ENCODE measurements at places on chromosomes 2 and 18. TPM values are rescaled to one million over a fixed set of nuclear protein-coding genes. Genes with fewer than 3 reads are reported as not detected.
A peak's percentile ranks its signal among the peaks of the same experiment; 100 is the strongest.

GRCh38 chr18:44651478-44651877 is 29.2 kb upstream of the SETBP1 start:
- peak; percentile 30 for DNase-seq

- DNase-seq = no peak
These were observed 244.5 kb upstream of the EPHA4 start for GRCh38 chr2:221816566-221816965.

DNA sequence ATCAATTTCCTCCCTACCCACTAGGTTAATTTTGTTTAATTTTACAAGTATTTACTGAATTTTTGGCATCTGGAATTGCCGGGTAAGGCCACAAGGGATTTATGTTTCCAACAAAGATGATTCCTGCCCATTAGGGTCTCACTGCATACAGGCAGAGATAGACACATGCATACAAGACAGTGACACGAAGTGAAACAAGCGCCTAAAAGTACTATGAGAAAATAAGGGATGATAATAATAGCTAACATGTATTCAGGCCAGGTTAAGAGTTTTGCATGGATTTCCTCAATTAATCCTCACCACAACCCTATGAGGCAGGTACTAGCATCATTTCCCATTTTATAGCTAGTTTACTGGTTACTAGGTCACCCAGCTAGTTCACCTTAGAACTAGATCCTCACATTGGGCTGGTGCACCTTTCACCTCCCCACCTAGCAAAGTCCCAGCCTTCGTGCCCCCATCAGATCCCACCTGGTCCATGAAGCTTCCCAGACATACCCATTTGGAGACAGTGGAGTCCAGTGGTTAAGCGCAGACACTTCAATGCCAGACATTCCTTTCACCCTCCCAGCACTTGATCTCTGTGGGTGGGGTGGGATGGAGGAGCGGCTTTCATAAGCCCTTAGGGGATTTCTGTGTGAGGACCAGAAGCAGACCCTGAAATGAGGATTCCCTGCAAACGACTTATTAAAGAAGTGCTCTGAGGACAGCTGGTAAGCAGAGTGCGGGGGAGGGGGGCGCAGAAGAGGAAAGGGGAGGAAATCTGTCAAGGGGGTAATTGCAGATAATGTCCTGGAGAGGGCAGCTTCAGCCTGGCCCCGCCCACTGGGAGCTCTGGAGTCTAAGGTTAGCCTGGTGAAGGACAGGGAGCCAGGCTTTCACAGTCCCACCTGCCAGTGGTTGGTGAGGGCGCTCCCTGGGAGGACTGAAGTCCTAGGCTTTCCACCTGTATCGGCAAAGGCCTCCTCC is 5.8 kb upstream of the DGUOK start:
- DNase-seq = peak; percentile 26

Gene HS1BP3
- total RNA-seq = 28.0 TPM

GRCh38 chr18:34709750-34710441 is at the start of gene DTNA:
Gene DTNA, plus strand, starts transcription at chr18:34710298. Its CDS starts 45,679 bp downstream, at chr18:34755977.
- DNase-seq = peak; percentile 2

DNA sequence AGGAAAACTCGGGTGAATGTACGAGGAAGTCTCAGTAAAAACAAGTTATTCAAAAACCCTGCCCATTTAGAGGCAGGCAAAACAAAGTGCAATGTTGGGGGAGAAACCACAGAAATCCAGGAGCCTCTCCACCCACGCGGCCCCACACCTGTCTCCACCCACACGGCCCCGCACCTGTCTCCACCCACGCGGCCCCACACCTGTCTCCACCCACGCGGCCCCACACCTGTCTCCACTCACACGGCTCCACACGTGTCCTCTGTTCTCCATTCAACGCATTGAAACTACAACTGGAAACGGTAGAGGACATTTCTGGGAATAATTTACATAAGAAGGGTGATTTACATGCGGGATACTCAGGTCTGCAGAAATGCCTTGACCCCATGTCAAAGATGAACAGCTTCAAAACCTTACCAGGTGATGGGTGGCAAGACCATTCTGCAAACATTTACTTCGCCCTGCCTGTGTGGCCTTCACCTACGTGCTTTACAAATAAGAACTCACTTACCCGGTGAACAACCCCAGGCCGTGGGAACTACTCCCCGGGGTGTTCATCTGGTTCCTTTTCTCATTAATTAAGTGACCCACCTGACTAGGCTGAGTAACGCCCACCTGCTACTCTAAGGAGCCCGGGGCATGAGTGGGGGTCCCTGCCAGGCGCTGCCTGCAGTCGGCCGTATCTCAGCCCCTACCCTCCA is 100.4 kb downstream of the EIPR1 start:
- DNase-seq = no peak

Gene GYPC
- total RNA-seq = 49.1 TPM

GRCh38 chr18:31649978-31650719 is 34.2 kb downstream of the B4GALT6 start:
- DNase-seq = no peak

DNA sequence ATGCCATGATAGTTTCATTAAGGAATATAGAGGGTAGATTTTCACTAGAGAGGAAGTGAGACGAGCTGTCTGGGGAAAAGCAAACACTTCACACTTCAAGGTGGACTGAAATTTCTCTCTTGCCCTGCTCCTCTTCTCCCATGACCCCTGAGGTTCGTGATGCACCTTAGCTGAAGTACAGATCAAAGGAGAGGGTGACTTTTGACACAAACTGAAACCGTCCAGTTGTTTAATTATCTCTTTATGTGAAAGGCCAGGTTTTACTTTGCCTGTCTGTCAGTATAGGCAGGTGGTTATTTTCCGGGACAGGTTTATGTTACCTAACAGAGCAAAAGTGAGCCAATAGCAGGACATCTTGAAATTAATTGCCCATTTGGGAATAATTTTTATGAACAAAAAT is 41.0 kb upstream of the FOXI3 start:
- DNase-seq = no peak

Gene BMP10
- total RNA-seq = not detected

Measured in MG63 (cell line).